ENCODE measurements at places on chromosomes 5 and 9.

GRCh38 chr9:87662808-87663528 is 63.0 kb upstream of the CTSL start:
- peak; percentile 29 for DNase-seq

- no peak for DNase-seq
Observed at GRCh38 chr5:55471468-55471867, 63.3 kb downstream of the PLPP1 start.

DNA sequence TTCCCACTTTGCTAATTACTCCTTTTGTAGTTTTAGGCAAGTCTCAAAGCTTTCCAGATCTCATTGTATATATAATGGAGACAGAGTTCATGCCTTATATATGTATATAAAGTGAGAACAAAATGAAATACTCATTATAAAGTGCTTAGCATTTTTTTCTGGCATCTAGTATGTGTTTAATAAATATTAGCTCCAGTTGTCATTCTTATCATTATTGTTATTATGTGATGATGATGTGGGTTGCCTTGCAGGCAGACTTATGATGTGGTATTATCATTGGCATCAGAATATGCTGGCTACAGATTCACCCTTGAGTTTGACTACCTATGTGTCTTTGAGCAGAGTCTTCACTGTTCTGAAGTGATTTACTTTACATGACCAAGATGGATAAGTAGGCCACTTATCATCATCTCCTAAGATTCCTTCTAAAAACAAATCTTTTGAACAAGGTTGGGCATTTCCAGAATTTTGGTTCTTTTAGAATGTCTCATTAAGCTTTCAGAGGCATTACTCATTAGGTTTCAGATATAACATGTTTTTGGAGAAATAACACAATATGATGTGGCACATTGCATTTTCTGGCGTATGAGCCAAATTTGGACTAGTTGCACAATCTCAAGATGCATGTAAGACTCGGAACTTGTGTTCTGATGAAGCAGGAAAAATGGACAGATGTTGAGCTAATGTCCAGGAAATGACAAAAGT is 145.6 kb upstream of the TNC start:
- no peak for DNase-seq

DNA sequence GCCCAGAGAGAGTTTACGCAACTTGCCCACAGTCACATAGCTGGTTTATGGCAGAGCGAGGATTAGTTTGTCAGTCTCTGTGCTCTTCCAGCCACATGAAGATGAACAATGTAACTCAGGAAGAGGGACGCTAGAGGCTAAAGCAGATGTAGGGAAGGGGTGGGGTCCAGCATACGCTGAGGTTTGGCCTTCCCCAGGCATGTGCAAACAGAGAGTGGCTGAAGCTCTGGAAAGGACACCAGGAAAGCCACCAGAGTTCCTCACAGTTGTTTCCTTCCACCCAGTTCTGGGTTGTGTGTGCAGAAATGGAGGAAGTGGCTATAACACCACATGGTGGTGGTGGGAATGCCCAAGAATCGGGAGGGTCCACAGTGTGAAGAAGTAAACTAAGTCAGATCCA is 60.0 kb downstream of the SNX18 start:
- DNase-seq: no peak

- DNase-seq: no peak
Observed at GRCh38 chr5:120217001-120217400, 247.1 kb upstream of the PRR16 start.

GRCh38 chr5:9698841-9699240 is 68.7 kb upstream of the TAS2R1 start:
- DNase-seq: no peak

- no peak for DNase-seq
Observed at GRCh38 chr5:176413255-176413565, 3.1 kb downstream of the CLTB start.

DNA sequence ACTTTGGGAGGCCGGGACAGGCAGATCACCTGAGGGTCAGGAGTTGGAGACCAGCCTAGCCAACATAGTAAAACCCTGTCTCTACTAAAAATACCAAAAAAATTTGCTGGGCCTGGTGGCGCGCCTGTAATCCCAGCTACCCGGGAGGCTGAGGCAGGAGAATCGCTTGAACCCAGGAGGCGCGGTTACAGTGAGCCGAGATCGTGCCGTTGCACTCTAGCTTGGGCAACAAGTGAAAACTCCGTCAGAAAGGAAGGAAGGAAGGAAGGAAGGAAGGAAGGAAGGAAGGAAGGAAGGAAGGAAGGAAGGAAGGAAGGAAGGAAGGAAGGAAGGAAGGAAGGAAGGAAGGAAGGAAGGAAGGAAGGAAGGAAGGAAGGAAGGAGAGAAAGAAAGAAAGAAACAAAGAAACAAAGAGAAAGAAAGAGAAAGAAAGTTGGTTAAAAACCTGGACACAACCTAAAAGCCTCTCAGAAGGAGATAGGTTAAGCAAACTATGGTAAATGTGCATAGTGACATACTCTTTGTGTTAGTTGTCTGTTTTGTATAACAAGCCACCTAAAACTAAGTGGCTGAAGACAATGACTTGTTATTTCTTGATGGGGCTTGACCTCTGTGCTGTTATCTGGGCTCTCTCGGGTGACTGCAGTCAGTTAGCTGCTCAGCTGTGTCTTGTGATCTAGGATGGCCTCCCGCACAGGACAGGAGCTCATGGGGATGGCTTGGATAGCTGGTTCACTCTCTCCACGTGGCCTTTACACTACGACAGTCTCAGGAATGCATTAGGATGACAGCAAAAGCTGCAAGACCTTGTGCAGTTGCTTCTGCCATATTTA is 8.0 kb upstream of the MYO10 start:
- no peak for DNase-seq

GRCh38 chr5:10975945-10976344 is 214.9 kb upstream of the DAP start:
- no peak for DNase-seq

DNA sequence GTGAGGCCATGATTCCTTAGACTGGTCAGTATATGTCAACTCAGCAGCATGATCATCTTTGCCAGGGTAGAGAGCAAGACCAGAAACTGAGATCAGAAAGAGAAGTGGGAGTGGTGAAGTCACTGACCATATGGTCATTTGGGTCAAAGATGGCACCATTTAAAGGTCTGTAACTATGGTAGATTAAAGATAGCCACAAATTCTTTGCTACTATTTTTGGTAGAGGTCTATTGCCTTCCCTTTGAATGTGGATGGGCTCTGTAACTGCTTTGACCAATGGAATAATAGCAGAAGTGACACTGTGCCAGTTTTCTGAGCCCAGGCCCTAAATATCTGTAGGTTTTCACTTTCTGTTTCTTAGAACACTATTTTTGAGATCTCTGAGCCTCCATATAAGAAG is 117.6 kb downstream of the PCSK1 start:
- DNase-seq: no peak

GRCh38 chr5:16590685-16591084 is 26.1 kb downstream of the RETREG1 start:
- no peak for DNase-seq

GRCh38 chr5:174547814-174548213 is 176.6 kb upstream of the MSX2 start:
- DNase-seq: no peak

GRCh38 chr9:90642570-90643539 is at the start of gene DIRAS2:
TSS of gene DIRAS2 (minus strand) at chr9:90642824. CDS start at chr9:90613827, 28,997 bp downstream.
- no peak for DNase-seq

DNA sequence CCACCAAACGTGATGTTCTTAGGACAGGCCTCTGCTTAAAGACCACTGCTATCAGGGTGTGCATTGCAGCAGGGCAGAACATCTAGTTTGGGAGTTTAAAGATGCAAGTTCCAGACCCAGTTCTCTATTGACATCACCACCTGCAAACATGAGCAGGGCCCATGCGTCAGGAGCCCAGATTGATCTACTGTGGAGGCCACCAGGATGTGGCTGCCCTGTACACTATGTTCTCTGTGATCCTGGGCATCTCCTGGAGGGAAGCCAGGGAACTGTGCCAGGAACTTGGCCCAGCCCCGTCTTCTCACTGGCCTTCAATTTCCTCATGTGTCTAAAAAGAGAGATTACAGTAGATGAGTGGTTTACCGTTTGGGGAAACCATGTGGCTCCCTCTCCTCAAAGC is 87.1 kb downstream of the PDE6A start:
- DNase-seq: no peak

- DNase-seq: no peak
Observed at GRCh38 chr9:89218040-89218928, 39.7 kb upstream of the SHC3 start.

- no peak for DNase-seq
Observed at GRCh38 chr9:27548055-27548741, 18.6 kb upstream of the MOB3B start.

GRCh38 chr5:125450771-125451170 is 704.3 kb upstream of the ZNF608 start:
- no peak for DNase-seq

GRCh38 chr5:159184858-159185381 is 24.4 kb downstream of the RNF145 start:
- peak; percentile 52 for DNase-seq

- no peak for DNase-seq
Observed at GRCh38 chr5:145867806-145868205, 5.0 kb downstream of the GRXCR2 start.

- no peak for DNase-seq
Observed at GRCh38 chr5:149782895-149783586, 52.9 kb downstream of the PPARGC1B start.

GRCh38 chr5:75720882-75721281 is 3.6 kb upstream of the POC5 start:
- DNase-seq: no peak

- DNase-seq: no peak
Observed at GRCh38 chr5:154465169-154465568, 12.9 kb downstream of the HAND1 start.

- no peak for DNase-seq
Observed at GRCh38 chr5:96636046-96636445, 26.1 kb upstream of the CAST start.

DNA sequence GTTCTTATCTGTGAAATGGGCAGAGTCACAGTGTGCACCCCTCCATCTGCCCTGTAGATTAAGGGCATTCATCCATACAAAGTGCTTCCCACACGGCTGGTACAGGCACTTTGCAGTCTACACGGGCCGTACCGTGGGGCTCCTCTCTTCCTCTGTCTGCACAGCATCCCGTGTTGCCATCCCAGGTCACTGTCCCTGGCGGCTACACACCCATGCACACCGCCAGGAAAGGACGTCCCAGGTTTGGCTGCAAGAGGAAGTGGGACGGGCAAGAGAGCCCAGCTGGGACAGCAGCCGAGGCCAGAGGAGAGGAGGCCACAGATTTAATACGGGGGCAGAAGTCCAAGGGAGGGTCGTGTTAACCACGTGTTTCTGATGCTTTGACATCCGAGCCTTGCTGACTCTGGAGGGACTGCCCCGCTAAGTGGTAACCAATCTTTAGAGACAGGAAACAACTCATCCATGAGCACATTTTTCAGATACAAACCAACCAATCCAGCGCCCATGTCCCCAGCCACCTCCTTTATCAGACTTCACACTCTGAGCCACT is 120.0 kb downstream of the ZNF354C start:
- no peak for DNase-seq

DNA sequence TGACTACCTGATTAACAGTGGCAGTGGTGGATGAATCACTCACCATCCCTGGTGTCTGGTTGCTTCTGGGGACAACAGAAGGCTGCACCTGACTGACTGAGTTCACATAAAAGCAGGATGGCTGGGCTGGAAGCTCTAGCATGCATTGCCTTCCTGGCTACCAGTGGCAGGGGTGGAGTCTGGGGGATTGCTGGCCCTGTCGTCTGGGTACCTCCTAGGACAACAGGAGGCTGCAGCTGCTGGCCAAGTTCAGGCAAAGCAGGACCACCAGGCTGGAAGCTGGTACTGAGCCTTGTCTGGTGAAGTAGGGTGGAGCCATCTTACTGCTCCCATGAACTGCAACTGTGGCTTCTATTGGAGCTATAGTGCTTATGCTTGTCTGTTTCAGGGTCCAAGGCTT is 480.8 kb upstream of the CTNND2 start:
- no peak for DNase-seq

DNA sequence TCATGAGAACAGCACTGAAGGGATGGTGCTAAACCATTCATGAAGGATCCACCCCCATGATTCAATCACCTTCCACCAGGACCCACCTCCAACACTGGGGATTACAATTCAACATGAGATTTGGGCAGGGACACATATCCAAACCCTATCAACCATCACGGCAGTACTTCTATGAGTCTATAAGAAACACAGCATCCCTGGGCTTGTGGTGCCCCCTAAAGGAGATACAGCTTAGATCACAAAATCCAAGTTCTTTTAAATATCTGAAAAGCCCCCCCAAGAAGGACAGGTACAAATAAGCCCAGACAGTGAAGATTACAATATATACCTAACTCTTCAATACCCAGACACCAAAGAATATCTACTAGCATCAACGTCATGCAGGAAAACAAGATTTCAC is 233.7 kb upstream of the ADRA1B start:
- DNase-seq: no peak

DNA sequence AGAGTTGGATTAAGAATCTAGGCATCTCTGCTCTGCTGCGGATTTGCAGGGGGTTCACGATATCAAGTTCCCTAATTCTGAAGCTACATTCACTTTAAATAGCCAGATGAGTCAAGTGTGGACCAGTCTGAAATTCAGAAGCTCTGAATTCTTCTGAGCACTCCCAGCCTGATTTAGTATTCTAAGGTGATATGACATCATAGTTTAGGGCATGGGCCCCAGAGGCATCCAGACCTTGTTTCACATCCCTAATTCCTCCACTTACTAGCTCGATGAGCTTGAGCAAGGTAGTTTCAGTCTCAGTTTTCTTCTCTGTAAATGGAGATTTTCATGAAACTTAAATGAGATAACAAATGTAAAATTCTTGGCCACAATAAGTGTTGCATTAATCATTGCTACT is 65.2 kb downstream of the TMEM167A start:
- no peak for DNase-seq

- no peak for DNase-seq
Observed at GRCh38 chr9:68472119-68472518, 68.6 kb downstream of the TMEM252 start.

Data from activated CD4-positive, alpha-beta T cell treated with anti-CD3 and anti-CD28 coated beads, Interleukin-2, amount 50 U/mL, for 24 hours (primary cell).